Spleen (tissue), 13 donors: ENCODE measurements at places on chromosomes 1 and 21. TPM values are rescaled to one million over a fixed set of nuclear protein-coding genes. Genes with fewer than 3 reads are reported as not detected.

GRCh38 chr1:228882771-228883450 is 147.6 kb downstream of the RHOU start:
- peak; percentile 16 for DNase-seq

DNA sequence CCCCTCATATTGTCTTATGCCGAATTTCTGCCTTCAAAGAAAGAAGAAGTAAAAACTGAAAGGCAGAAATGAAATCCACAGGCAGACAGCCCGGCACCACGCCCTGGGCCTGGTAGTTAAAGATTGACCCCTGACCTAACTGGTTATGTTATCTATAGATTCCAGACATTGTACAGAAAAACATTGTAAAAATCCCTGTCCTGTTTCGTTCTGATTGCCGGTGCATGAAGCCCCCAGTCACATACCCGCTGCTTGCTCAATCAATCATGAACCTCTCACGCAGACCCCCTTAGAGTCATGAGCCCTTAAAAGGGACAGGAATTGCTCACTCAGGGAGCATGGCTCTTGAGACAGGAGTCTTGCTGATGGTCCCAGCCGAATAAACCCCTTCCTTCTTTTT is 49.3 kb downstream of the JMJD4 start:
- DNase-seq: no peak

DNA sequence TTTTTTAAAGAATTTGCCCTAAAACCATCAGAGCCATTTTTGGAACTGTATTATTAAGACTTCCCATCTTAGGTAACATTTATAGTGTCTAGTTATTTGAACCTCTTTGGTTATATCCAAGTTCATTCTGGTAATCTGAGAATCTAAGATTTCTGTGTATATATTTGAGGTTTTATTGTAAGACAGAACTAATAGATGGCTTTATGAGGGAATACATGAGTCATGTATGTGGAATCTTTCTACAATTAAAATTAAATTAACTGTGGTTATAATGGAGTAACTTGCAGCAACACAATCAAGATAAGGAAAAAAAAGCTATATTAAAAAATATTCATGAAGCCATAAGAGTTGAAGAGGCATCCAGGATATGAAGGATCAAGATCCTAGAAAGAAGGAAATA is 92.1 kb downstream of the UBE2U start:
- DNase-seq: no peak

- DNase-seq: no peak
Measured at GRCh38 chr1:222123111-222123510, 381.2 kb upstream of the DUSP10 start.

- peak; percentile 66 for DNase-seq
Measured at GRCh38 chr1:22121421-22121911, 21.4 kb downstream of the WNT4 start.

DNA sequence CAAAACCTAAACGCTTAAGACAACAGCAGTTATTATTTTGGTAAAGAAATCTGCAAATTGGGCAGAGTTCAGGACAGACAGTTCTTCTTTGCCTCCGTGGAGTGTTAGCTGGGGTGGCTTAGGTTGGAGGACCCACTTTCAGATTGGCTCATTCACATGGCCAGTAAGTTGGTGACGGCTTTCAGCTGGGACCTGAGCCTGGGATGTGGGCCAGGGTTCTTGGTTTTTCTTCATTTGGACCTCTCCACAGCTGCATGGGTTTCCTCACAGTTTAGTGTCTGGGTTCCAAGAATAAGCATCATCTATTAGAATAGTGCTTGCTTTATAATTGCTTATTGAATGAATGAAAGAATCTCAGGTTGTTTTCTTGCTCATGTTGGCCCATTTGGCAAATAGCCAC is 72.2 kb downstream of the ATF6 start:
- DNase-seq: no peak

DNA sequence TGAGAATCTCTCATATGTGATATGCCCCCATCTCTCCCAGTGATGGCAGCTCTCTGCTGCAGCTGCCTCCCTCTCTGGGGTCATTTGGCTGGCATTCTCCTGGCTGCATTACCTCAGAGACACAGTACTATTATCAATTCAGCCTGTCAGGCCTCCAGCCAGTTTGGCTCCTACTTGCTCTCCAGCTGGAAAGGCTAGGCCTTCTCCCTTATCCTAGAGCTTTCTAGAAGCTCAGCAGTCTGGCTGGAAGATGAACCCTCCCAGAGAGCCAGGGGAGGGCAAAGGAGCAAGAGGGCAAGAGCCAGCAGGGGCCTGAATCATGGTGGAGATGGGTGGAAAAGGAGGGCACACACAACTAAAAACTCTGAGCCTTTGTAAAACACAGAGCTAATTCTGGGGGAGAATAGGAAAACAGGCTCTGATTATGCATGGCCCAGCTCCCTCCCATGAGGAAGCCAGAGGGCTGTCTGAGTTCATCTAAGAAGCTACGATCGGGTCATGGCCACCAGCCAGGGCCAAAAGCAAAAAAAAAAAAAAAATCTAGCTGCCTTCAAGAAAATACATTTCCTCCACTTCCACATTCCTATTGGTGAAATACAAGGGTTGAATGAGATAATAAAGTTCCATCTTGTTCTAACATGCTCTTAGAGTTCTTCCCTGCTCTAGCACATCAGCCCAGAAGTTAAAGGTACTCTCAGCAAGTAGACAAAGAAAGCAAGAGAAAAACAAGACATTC is 8.8 kb downstream of the LAMB3 start:
- DNase-seq: no peak

GRCh38 chr1:53653631-53654030 is 85.3 kb downstream of the GLIS1 start:
- DNase-seq: peak; percentile 43

GRCh38 chr1:7561331-7561921 is 209.7 kb upstream of the VAMP3 start:
- peak; percentile 63 for DNase-seq

DNA sequence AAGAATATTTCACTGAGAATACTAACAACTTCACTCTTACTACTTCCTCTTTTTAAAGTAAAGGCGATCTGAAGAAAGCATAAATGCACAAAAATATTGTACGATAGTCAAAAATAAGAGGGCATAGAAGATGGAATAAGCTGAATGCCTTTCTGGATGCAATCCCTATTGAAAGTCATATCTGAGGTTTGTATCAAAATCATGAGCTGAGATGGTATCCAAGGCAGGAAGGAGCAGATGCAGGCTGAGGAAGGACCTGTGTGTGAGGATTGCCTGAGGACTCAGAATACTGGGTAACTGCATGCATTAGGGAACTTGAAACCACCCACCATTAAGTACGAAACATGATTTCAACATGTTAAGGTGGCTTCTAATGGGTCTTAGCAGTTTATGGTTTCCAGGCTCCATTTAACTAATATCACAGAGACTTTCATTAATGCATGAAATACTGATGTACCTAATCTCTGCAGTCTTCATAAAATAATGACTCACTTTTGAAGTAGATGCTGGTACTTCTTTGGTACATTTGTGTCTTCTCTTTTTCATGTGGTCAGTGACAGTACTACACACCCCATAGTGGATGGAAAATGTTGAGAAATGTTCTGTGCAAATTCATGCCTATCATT is 29.6 kb upstream of the RGS1 start:
- no peak for DNase-seq

GRCh38 chr1:172321451-172321850 is 99.0 kb upstream of the C1orf105 start:
- no peak for DNase-seq

- DNase-seq: no peak
Measured at GRCh38 chr1:223257856-223258550, 106.0 kb downstream of the SUSD4 start.

ISG15 gene
- 62.3 TPM for total RNA-seq

LPAR3 gene
- 0.24 TPM for total RNA-seq

TP73 gene
- total RNA-seq: 1.0 TPM

SH2D2A gene
- total RNA-seq: 15.1 TPM

NPHS2 gene
- total RNA-seq: not detected

GOLT1A gene
- total RNA-seq: not detected
